ENCODE measurements at places on chromosomes 12 and 14.
A peak's percentile ranks its signal among the peaks of the same experiment; 100 is the strongest.

- DNase-seq = no peak
These were observed 21.9 kb upstream of the EID3 start for GRCh38 chr12:104281636-104282035.

GRCh38 chr12:117854339-117855012, 114.3 kb downstream of the KSR2 start:
- DNase-seq = no peak

- no peak for DNase-seq
These were observed 92.0 kb upstream of the FGD4 start for GRCh38 chr12:32307326-32307725.

- no peak for DNase-seq
These were observed 136.3 kb downstream of the AEBP2 start for GRCh38 chr12:19575337-19576243.

DNA sequence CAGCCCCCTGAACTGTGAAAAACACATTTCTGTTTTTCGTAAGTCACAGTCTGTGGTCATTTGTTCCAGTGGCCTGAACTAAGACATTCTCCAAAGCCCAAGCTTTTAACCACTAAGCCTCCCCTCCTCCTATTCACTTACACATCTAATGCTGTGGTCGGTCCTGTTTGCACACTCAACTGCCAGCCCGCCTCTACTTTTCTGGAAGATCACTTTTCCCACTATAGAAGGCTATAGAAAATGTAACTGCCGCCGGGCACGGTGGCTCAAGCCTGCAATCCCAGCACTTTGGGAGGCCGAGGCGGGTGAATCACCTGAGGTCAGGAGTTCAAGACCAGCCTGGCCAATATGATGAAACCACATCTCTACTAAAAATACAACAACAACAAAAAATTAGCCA, 524.7 kb upstream of the TMEM132C start:
- no peak for DNase-seq

DNA sequence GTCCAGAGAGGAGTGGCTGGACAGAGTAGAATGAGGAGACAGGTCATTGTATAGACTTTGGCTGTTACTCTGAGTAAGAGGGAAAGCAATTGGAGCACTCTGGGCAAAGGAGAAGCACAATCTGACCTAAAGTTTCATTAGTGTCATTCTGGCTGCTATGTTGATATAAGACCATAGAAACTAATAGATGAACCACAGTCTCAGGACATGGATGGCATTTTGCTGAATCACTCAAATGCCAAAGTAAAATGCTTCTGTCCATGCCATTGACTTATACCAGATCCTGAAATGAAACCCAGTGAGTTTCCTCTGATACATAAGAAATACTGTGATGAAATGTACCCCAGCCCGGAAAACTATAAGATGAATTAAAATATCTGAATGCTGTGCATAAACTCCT, 65.8 kb upstream of the COCH start:
- no peak for DNase-seq

DNA sequence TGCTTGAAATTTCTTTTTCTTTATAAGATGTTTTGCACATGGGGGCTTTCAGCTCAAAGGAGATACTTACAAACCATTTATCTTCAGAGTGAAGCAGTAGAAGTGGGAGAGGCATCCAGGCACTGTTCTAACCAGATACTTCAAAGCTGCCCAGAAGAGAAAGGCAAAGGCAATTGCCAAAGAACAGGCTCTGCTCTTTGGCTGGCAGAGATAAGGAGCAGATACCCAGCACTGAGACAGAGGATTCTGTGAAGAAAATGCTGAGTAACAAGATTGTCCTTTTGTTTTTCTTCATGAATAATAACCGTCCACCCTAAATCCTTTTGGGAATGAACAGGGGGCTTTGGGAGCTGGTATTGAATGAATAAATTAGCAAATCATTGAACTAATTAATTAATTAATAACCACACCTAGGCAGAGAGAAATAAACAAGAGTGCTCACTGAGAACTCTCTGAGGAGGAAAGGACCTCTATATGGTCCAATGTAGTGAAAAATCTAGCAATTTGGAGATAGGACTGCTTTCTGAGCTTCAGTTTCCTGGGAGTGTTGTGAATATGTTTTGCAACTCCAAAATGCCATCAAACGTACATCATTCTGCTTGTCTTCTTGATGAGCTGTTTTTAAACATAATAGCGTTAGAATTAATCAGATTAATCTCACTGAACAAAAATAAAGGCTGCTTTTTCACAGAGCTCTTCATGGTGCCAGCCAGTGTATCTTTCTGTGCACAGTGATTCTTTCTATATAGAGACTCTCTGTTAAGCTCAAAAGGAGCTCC, 192.8 kb upstream of the AMIGO2 start:
- DNase-seq = no peak

- no peak for DNase-seq
These were observed 61.0 kb downstream of the PPM1A start for GRCh38 chr14:60309867-60310552.

GRCh38 chr14:59161561-59162175, 26.8 kb upstream of the DAAM1 start:
- no peak for DNase-seq

DNA sequence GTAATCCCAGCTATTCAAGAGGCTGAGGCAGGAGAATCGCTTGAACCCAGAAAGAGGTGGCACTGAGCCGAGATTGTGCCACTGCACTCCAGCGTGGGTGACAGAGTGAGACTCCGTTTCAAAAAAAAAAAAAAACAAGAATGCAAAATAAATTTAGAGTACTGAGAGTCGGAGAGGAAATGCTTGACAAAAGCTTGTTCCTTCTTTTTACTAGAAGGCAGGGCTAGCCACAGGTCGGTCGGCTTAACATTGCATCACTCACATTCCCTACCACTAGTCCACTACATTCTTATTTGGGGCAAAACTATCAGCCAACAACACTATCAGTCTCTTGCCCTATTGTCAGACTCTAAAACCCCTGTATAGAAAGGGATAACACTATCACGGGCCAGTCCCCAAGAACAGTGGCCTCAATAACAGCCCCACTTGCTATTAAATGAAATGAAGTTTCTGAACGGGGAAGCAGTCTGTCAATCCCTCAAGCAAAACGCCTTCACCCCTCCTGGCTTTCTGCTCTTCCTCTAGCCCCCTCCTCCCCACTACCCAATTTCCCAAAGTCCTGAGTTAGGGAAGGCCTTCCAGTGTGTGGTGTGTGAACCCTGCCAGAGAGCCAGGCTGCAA, 1.0 kb downstream of the RNF41 start:
- DNase-seq = no peak

- DNase-seq = no peak
These were observed 155.9 kb upstream of the PRMT8 start for GRCh38 chr12:3335078-3335487.

GRCh38 chr12:45348311-45348710, 132.4 kb downstream of the ANO6 start:
- no peak for DNase-seq

GRCh38 chr14:71541271-71541670, 391.0 kb upstream of the RGS6 start:
- DNase-seq = no peak

- peak; percentile 15 for DNase-seq
These were observed 188.4 kb downstream of the NRXN3 start for GRCh38 chr14:78358591-78358990.

GRCh38 chr12:70560671-70561070, 76.6 kb downstream of the PTPRB start:
- DNase-seq = no peak

GRCh38 chr14:92670160-92670559, 78.3 kb downstream of the LGMN start:
- no peak for DNase-seq

GRCh38 chr14:77910506-77910905, 110.6 kb downstream of the ADCK1 start:
- DNase-seq = no peak

- DNase-seq = no peak
These were observed 70.1 kb downstream of the SLC6A15 start for GRCh38 chr12:84842406-84843013.

- no peak for DNase-seq
These were observed 5.2 kb downstream of the MMP17 start for GRCh38 chr12:131833288-131833895.

DNA sequence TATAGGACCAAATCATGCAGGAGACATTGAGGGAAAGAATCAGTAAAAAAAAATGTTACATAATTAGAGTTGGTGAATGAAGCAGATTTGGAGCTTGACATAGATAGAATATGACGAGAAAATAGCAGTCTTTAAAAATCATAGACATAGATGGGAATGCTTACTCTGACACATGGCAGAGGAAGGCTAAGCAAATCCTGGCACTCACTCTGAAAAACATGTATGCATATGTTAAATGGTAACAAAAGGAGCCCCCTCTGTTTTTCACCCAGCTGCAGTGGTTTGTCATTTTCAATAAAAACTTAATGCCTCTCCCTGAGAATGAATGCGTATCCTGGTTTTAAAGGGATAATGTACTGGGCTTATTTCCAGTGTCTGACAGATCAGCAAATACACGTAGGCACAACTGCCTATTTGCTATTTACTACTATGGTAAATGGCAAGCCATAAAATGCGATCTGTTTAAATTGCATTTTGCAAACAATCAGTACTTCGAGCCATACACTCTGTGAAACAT, 561.2 kb upstream of the SEL1L start:
- no peak for DNase-seq

DNA sequence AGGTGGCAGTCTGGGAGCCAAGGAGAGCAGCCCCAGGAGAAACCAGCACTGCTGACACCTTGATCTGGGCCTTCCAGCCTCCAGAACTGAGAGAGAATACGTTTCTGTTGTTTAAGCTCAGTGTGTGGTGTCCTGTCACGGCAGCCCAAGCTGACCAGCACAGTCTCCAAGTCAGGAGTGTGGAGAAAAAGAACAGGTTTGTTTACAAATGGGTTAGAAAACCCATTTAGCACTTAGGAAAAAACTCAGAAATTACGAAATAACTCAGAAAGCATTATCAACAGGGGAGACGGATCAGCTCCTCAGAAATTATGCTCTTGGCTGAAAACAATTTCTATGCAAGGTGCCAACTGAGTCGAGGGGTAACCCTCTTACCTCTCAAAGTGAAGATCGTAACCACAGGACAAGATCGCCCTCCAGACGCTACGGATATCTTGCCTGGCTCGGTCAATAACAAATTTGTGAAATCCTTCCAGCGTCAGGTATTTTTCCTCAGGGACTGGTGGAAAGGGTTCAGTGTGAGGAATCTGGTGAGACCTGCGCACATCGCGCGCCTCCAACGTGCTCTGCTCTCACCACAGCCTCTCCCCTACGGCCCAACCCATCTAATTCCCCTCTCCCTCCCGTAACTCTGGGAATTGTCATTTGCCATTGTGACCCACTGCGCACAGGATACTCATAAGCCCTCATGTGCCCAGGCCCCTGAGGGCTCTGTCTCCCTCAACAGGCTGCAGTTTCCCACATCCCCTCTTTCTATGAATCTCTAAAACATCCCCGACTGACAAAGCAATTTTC, 50.2 kb downstream of the TRAFD1 start:
- no peak for DNase-seq

- DNase-seq = no peak
These were observed 34.1 kb downstream of the DIO3 start for GRCh38 chr14:101595349-101595748.

DNA sequence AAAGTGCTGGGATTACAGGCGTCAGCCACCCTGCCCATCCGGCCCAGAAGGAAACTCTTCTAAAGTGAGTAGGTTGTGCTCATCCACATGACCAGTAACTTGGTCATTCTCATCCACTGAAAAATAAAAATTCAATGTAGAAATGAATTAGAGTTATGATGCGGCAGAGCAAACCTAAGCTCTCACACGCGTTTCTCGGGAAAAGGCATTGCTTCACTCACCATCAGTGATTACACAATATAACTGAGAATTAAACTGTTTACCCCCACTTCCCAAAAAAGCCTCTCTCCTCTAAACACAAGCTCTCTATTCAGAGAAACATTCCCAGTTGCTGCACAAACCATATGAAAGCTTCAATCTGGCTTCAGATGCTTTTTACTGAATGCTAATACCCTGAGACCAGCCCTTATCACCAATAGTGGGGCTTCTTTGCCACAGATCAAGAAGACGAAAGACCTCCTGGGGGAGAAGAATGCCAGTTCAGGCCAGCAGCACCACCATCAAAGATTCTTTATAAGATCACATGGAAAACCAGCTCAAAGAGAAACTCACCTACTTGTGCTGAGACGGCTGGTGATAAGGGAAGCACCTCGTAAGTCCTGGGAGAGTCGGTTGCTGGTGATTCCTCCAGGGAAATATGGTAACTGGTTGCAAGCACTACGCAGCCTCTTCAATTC, 121.5 kb upstream of the SFSWAP start:
- DNase-seq = no peak

GRCh38 chr14:100910888-100911664, 7.6 kb upstream of the RTL1 start:
- DNase-seq = no peak

DNA sequence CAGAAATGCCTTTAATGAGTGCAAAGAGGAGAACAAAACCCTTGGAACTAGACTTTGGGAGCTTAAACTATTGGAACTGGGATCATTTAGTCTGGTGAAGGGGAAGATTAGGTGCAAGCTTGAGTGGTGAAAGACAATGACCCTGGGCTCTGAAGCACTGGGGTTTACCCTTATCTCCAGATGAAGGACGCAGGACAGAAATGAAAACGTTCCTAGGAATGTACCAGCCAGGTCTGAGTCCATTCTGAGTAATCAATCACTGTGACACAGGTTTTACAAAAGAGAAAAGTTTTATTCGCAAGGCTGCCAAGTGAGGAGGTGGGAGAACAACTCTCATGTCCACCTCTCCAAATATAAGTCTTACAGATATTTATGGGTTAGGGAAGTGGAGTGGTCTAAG, 249.1 kb downstream of the LRIG3 start:
- DNase-seq = no peak

DNA sequence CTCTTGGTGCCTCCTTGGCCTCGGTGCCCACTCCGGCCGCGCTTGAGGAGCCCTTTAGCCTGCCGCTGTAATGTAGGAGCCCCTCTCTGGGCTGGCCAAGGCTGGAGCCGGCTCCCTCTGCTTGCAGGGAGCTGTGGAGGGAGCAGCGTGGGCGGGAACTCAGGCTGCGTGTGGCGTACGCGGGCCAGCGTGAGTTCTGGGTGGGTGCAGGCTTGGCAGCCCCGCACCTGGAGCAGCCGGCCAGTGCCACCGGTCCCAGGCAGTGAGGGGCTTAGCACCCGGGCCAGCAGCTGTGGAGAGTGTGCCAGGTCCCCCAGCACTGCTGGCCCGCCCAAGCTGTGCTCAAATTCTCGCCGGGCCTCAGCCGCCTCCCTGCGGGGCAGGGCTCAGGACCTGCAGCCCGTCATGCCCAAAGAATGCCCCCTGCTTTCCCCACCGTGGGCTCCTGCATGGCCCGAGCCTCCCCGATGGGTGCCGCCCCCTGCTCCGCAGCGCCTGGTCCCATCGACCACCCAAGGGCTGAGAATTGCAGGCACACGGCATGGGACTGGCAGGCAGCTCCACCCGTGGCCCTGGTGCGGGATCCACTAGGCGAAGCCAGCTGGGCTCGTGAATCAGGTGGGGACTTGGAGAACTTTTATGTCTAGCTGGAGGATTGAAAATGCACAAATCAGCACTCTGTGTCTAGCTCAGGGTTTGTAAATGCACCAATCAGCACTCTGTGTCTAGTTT, 129.2 kb downstream of the PAWR start:
- DNase-seq = no peak

- peak; percentile 40 for DNase-seq
These were observed 14.8 kb upstream of the CALM1 start for GRCh38 chr14:90381999-90382451.

All from anterior cingulate cortex (tissue), 58 donors.